ENCODE measurements at places on chromosomes 7 and 10.

- DNase-seq = no peak
These were observed 109.6 kb upstream of the SP4 start for GRCh38 chr7:21317966-21318915.

- no peak for DNase-seq
These were observed 26.4 kb downstream of the BEND7 start for GRCh38 chr10:13502380-13502779.

- no peak for DNase-seq
These were observed 93.8 kb upstream of the NOBOX start for GRCh38 chr7:144497282-144497681.

DNA sequence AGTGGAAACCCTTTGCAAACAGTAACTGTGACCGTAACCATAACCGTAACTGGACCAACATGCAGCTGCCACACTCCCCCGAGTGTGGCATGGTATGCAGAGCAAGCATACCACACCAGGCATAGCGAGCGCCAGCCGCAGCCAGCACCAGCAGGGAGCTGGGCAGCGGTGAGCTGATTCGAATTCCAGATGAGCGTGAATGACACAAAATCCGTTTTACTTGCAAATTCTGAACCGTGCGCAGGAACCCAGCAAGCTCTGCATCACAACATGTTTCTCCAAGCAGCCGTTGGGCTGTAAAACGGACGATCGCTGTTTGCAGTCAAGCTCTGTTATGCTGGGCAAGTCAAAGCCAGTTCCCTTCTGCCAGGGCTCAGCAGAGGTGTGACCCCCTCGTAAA is 111.1 kb downstream of the OAT start:
- no peak for DNase-seq

- no peak for DNase-seq
These were observed at the start of gene FAM20C for GRCh38 chr7:191981-192649. Gene FAM20C, plus strand, starts transcription at chr7:192571. Its CDS starts 629 bp downstream, at chr7:193200.

DNA sequence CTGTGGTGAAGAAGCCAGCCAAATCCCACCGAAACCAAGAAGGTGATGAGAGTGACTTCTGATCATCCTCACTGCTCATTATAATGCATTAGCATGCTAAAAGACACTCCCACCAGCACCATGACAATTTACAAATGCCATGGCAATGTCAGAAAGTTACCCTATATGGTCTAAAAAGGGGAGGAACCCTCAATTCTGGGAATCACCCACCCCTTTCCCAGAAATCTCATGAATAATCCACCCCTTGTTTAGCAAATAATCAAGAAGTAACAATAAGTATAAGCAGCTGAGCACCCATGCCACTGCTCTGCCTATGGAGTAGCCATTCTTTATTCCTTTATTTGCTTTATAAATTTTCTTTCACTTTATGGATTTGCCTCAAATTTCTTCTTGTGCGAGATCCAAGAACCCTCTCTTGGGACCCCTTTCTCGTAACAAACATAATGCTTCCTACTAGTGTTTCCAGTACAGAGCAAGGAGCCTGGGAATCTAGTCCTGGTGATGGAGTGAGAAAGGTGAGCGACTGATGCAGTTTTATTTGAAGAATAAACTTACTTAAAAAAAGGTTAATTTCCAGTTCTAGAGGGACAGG is 18.4 kb upstream of the EXOC6 start:
- no peak for DNase-seq

DNA sequence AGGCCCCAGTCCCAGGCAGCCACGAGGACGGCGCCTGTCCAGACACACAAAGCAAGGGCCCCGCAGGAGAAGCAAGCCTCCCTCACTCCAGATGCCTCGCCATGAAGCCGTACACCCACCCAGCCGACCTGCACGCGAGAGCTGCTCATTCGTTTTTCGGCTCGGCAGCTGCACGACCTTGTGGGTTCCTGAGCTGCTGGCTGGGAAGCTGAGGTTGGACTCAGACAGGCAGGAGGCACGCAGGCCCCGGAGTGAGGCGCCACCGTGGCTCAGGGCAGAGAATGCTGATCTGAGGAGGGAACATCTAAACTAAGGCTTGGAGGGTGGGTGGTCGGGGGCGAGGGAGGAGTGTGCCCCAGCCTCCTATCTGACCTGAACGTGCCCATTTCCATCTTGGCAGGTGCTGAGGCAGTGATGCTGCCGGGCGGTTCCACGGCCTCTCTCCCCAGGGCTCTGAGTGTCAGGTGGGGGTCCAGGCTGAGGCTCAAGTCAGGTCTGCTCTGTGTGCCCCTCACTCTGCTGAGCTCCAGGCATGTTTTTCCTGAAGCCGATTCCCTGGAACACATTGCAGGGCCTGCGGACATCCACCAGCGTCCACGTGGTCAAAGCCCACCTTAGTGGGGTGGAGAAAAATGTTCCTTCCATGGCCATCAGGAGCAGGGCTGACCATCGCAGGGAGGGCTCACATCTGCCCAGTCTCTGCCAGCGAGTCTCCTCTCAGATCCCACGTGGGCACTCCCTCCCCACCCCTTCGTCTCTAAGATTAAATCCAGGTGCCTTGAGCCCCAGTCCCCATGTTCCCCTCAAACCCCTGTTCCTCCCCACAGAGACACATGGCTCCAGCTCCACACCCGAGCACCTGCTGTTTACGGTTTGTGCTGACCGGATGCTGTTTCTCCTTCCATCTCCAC is 28.1 kb upstream of the FAM20C start:
- no peak for DNase-seq

DNA sequence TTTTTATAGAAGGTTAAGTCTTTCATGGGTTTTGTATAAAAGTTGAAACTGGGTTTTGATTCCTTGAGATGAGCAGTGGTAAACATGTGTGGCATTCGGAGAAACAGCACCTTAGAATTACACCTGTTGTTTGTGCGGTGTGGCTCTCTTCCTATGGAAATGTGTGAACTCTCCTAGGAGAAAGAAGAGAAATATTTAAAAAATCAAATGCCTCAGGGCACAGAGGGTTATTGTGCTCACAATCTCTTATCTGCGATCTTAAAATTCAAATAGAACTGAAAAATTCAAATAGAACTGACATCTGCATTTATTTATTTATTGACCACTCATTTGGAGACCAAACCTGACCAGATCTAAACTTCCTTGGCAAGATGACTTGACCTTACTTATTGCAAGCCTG is 18.1 kb upstream of the NRP1 start:
- no peak for DNase-seq
